ENCODE measurements at places on chromosomes 5 and 9.

DNA sequence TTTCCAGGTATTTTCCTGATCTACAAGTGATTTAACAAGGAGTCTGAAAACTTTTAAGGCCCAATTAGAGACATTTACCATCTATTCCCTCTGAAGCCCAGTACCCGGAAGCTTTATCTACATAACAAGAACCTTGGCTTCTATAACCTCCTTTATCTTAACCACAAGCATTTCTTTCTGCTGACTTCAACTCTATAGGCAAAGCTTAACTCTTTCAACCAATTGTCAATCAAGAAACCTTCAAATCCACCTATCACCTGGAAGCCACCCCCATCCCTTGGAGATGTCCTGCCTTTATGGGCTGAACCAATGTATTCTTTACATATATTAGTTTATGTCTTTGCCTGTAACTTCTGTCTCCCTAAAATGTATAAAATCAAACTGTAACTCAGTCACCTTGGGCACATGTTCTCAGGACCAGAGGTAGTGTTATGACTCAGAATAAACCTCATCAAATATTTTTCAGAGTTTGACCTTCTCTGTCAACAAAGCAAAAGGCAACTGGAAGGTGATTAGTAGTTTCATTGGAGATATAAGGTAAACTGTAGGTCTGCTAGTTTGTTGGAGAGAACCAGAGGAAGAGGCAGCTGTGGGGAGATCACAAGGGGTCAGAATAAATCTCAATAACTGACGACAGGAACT lies 13.0 kb upstream of the RIMOC1 start:
- no peak for DNase-seq

DNA sequence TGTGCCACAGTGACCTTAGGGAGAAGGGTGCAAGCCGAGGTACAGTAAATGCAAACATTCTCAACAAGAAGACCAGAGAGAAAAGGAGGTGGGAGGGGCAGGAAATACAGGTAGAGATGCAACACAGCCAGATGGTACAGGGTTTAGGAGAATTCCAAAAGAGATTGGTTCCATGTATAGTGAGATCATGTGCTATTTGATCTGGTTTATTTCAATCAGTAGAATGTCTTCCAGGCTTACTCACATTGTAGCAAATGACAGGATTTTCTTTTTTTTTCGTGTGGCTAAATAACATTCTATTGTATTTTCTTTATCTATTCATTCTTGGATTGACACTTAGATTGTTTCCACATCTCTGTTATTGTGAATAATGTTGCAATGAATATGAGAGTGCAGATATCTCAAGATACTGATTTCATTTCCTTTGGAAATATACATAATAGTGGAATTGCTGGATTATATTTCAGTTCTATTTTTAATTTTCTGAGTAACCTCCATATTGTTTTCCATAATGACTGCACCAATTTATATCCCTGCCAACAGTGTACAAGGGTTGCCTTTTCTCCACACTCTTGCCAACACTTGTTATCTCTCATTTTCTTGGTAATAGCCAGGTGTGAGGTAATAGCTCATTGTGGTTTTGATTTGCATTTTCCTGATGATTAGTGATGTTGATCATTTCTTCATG lies 107.8 kb upstream of the GAS1 start:
- no peak for DNase-seq

DNA sequence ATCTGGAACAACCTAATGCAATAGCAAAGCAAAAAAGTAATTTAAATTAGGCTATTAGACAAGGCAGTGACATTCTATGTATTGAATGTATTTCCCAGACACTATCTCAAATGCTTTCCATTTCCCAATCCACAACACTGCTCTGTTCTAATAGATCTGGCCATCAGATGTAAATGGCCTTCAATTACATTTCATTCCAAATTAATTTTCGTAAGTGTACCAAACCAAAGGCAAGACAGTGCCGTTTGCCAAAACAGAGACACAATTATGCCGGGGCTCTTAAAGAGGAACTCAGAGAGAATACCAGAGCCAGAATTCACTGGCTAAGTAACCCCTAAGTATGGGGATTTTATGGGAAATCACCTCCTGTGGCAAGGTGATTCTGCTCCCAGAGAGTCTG lies 63.1 kb downstream of the GNAQ start:
- DNase-seq = no peak

DNA sequence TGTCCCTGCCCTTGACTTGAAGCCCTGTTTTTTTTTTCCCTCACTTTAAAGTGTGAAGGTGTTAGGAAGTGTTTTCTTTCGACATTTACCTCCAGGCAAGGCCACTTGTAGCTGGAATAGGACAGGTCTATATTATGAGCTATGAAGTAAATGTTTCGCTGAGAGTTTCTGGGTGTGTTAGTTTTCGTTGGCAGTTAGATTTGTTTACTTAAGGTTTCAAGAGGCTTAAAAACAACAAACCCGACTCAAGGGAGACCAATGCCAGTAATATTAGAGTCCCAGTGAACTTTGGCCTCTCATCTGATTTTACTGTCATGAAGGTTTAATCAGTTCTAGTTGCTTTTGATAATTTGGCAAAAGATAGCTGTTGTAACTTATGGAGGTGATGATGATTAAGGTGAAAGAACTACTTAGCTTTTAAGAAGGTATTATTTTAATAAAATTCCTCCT lies 25.2 kb downstream of the OCLN start:
- DNase-seq = no peak

DNA sequence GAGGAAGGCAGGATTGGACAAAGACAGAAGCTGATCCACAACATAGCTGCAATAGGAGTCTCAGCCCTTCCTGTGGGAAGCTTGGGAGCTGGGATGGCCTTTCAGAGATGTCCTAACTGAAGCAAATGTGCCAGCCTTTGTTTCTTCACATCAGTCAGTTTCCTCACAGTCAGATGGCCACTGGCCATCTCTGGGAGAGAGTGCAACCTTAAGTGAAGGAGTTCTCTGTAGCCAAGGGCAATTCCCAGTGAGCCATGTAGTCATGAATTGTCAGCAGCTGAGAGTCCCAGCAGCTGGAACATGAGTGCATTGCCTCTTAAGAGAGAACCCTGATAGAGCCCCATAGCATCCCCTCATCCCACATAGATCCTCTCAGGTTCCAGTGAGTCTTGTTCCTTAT lies 89.1 kb upstream of the LIFR start:
- DNase-seq = no peak

GRCh38 chr5:173310218-173310769 lies 17.9 kb downstream of the STC2 start:
- DNase-seq = no peak

- DNase-seq = no peak
Observed at GRCh38 chr5:389197-389821, 53.7 kb upstream of the EXOC3 start.

DNA sequence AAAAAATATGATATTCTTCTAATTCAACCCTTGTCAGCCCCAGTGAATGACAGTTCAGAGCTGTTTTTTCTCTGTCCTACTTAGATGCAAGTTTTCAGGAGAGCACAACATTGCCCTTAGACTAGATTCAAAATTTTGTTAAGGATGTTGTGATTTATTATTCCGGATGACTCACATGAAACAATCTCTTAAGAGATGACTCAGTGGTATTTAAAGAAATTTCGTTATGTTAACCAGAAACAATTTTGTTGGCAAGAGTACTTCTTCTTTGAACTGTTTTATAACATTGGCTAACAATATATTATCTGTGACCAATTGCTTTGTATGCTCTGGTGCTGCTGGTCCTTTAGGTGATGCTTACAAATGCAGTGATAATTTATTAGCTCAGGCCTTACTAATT lies 132.0 kb downstream of the IZUMO3 start:
- no peak for DNase-seq

DNA sequence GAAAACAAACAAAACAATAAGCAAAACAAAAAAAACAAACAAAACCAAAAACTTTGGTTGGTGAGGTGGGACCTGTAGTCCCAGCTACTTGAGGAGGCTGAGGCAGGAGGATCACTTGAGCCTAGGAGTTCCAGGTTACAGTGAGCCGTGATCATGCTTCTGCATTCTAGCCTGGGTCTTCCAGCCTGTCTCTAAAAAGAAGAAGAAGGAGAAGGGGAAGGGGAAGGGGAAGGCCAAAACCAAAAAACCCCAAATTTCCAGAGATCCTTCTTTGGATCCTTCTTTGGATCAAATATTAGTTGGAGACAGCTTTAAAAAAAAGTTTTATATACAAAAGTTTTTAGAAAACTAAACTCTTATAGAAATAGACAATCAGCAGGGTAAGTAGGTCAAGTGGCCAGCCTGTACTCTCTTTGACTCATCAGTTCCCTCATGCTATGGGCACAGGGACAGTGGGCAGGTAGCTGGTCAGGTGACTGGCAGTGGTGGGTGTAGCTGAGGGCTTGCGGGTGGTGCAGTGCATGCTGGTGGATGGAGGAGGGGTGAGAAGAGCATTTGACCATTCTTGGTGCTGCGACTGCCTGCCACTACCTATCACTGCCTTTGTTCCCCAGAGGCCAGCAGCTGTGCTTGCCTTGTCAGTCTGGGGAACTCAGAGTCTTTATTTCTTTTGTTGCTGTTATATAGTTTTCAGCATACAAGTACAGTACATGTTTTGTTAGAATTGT lies 12.6 kb downstream of the RCL1 start:
- no peak for DNase-seq
